ENCODE measurements at places on chromosomes 2 and 18.

- DNase-seq, result no peak
Measured at GRCh38 chr2:231765496-231765929, 15.6 kb downstream of the PDE6D start.

DNA sequence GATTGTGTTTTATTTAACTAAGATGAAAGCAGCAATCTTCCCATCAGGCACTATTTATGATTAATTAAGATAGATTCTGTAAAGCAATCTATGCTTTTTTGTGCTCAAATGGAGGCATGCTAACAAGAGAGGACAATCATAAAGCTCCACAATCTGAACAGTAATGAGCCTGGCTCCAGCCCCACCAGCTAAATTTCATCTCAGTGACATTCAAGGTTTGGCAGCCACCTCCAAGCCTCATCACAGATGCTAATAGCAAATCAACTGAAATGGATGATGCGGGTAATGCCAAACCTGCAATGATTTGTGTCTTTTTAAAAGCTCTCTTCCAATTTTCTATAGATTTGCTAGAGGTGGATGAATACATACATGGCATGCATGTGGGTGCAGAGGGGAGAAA is 456.6 kb downstream of the TDRD15 start:
- no peak for DNase-seq

DNA sequence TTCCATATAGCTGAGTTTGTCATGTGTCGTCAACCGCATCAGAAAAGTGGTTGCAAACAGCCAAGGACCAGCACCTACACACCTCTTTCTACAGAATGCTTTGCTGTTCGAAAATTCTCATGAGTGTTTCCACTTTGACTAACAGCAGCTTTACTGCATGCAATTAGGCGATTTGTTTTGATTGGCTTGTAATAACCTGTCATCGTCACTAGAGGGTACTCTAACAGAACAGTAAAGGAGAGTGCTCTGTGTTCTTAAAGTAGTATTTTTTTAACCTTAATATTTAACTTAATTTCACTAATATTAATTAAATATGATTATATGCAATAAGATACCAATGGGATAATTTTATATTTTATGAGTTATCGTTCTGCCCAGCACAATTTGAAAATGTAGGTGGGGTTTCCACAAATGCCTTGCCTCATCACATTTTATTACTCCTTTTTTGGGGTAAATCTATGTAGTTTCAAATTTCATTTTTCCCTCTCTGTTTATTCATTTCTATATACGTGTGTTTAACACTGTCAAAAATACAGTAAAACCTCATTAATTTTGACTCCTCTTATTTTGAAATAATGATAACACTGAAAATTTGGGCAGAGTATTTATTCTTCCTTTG is 502.2 kb downstream of the NRXN1 start:
- peak; percentile 36 for DNase-seq

DNA sequence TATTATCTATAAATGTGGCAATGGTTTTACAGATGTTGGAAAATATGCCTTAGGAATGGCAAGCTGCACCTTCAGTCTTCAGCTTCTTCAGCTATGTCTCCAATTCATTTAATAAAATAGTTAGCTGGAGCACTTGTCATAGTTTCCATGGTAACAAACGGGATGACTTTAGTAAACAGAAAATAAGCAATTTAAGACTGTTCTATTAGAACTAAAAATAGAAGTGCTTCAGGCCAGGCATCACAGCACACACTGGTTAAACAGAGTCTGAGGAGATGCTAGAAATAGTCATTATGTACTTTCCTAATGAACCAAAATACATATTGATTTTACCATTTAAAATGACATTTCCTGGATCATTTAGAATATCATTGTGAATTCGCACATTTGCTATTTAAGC is 195.0 kb downstream of the GCA start:
- no peak for DNase-seq

DNA sequence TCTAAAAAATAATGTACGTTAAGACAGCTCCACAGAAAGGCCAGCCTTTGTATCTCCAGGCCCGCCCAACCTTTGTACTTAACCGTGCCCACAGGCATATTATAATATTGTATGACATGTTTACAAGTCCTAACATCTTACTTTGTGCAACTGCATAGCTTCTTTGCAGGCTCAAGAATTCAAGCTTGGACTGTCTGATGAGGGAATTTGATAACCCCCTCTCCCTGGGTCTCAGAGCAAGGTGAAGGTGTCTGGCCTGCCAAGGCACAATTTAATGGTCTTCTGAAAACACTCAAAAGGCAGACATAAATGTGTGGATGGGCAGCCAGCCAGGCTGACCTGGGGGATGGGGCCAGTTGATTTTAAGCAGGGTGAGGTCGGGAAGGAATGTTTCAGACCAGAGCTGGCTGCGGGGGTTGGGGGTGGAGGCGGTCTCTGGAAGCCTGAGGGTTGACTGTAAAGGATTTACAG is 732.7 kb upstream of the FANCL start:
- no peak for DNase-seq

DNA sequence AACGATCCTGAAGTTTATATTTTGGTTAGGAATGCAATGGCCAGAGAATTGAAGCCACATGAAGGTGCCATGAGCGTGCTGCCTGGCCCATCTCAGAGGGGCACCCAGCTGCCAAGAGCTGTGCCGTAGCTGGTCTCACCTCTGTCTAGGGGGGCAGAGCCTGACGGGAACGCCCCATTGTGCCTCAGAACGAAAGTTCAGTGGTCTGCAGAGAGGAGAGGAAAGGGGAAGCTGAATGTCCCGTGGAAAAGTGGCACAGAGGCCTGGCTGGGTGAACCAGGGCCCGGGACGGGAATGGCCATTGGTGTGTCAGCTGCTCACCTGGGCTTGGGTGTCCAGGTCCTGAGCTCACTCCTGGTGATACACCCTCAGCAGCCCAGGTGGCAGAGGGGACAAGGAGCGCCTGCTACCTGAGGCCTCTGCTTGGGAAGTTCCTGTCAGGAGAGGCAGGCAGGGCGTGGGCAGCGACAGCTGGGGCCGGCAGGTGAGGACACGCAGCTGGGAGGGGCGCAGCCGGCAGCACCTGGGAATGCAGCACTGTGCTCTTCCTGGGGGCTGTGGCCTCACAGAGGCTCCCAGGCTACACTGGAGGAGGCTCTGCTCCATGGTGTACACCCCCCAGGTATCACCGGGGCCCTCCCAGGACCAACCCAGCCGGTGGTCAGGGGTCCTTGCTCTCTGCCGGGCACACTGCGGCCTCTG is 67.3 kb downstream of the PARD6G start:
- DNase-seq, result no peak

- no peak for DNase-seq
Measured at GRCh38 chr2:71422786-71423185, 30.6 kb upstream of the DYSF start.

DNA sequence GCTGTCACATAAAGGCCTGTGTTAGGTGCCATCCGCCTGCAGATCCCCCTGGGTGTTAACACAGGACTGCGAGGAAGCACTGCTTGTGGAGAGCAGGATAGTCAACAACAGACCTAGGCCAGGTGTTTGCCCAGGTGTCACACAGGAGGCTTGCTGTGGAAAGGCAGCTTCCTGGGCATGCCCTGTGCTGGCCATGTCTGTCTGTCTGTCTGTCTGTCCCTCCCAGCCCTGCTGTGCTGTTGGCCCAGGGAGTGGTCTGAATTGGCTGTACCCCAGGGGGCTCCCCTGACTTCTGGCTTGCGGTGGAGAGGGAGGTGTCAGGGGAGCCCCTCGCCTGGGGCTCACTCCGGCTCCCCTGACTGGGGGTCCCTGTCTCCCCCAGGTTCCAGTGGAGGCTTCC is 53.2 kb downstream of the SH3BP4 start:
- no peak for DNase-seq

DNA sequence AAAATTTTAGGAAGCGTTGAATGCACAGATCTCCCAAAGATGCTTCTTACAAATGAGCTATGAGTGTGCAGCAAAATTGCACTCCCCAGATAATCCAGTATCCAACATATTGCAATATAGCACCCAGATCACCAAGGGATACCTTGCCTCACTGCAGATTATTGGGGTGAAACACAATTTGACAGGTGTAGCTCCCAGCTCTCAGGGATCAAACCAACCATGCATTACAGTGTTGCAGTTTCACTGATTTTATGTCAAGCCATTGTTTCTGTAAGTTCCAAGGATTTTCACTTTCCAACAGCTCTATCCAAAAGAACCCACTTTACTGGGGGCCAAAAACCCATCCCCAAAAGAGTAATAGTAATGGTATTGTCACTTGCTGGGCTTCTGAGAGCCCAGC is 10.8 kb upstream of the PRLH start:
- no peak for DNase-seq

DNA sequence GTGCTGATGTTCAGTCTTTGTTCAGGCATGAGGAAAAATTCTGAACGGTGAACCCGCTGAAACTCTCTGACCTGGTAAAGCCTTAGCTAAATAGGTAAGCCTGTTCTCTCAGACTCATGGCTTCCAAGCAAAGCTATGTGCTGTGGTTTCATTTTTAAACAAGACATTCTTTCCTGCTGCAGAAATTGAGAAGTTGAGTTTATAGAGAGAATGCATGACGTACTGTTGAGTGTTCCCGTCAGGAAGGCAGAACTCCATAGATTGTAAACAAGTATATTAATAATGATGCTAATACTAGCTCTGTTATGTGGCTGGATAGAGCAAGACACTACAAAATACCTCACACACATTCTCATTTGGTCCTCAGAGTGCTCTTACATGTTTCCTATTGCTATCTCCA is 424.0 kb upstream of the CRIM1 start:
- DNase-seq, result no peak

- DNase-seq, result no peak
Measured at GRCh38 chr2:236949089-236949905, 136.4 kb upstream of the COPS8 start.

- no peak for DNase-seq
Measured at GRCh38 chr18:60596928-60597327, 224.4 kb upstream of the MC4R start.

- no peak for DNase-seq
Measured at GRCh38 chr2:5915881-5916310, 223.7 kb downstream of the SOX11 start.

DNA sequence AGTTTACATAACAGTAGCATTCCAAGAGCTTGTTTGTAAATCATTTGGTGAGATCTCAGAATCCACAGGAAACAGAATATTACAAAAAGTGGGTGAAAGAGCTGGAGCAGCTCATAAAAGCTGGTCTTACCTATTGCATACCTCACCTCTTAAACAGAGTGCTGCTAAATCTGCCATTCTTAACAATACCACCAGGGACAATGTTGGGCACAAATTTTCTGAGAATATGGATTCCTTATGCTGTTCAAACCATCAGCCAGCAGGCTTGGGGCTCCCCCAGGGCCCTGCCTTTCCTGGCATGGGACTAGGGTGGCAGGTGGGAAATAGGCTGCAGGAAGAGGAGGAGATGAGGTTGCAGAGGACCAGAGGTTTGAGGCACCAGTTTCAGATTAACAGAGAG is 55.6 kb downstream of the TGFA start:
- no peak for DNase-seq

- DNase-seq, result no peak
Measured at GRCh38 chr2:178275600-178275999, 81.3 kb downstream of the OSBPL6 start.

DNA sequence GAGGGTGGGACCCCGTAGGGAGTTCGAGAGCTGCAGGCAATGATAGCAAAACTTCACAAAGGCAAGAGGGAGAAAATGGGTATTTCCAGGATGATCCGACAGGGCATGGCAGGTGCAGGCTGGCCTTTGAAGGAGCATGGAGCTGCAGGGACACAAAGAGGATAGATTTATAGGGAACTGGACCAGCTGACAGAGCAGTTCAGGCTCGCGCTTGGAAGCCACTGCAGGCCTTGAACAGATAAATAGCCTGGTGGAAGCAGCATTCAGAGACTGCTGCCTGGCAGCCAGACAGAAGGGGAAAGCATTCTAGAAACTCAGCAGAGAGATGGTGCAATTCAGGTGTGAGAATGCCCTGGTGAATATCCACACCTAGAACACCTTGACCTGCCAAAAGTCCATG is 29.3 kb upstream of the CREG2 start:
- DNase-seq, result no peak

DNA sequence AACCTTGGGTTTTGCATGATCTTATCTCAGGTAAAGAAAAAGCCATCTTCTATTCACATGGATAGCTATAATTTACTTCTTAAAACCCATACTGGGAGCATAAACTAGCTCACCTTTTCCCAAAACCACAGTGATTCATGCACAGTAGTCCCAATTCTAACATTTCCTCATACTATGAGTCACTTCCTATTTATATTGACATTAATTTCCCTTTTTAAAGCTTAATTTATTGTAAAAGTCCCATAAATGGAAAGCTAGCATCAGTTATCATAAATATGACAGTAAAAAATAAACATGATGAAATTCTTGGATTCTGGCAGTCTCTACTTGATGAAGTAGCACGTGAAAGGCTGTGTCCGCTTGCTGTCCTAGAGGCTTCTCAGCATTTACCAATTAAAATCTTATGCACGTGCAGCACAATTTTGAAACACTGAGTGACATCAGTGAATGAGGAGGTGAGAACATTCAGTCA is 180.1 kb downstream of the CDH2 start:
- peak; percentile 40 for DNase-seq

DNA sequence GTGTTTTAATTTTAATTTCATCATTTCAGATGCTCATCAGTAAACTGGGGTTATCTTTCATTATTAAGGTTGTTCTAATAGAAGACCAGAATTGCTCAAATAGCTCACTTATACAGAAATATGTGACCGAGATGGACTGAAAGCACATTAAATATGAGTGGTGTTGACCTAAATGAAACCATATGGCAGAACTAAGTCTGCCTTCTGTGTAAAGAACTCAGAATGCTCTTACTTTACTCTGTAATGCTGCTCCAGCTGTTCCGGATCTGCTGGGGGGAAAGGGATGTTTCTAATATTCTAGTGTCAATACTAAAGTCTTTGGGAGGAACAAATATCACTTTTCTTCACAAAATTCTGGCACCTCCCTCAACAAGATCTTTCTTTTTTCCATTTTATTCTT is 131.0 kb downstream of the DPP4 start:
- DNase-seq, result no peak

DNA sequence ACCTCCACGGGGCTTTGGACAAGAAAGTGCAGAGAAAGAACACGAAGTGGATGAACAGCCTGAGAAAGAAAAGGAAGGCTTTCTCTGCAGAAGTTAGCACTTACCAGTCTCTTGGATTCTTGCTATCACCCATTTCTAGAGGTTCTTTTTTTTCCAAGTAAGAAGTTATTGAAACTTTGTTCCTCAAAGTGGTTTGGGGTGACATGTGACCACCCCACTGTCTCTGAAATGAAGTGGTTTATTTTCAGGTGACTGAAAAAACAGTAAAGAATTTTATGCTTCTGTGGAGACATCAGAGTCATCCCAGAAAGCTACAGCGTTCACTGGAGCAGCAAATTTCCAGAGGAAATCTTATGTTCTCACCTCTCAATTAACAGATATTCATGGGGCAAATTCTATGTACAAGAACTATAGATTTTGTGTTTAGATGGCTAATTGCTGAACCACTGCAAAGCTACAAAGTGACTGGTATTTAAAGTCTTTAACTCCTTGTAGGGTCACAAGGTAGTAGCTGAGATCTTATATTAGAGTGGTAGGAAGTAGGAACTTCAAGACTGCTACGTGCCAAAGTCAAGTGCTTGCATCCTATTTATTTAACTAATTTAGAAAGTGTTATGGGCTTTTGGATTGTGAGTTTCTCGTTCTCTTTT is 267.5 kb downstream of the TGIF1 start:
- no peak for DNase-seq

- DNase-seq, result no peak
Measured at GRCh38 chr18:24656551-24657443, 196.4 kb downstream of the HRH4 start.

GRCh38 chr2:153584244-153584643 is 105.7 kb upstream of the RPRM start:
- DNase-seq, result no peak

- DNase-seq, result no peak
Measured at GRCh38 chr2:134035605-134036370, 218.1 kb upstream of the MGAT5 start.
